Fibroblast of gingiva (primary cell): ENCODE measurements at places on chromosomes 2 and 18.
A peak's percentile ranks its signal among the peaks of the same experiment; 100 is the strongest.

DNA sequence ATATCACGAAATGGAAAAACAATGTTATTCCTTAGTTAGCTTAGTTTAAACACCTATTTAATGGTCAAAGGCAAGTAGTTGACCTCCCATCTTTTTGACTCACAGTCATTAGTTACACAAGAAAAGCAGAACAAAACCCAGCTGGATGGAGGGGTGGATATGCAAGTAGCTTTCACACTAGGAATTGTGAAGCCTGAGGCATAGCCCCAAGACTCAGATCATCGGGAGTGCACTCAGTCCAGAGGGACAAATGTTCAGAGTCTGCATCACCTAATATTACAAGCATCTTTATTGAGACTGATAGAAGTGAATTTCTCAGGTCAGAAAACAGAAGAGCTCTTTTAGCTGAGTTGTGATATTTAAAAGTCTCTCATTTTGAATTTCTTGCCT, 15.5 kb upstream of the CPS1 start:
- peak; percentile 5 for DNase-seq

- no peak for DNase-seq
Measured at GRCh38 chr2:154771664-154772284, 73.3 kb downstream of the KCNJ3 start.

DNA sequence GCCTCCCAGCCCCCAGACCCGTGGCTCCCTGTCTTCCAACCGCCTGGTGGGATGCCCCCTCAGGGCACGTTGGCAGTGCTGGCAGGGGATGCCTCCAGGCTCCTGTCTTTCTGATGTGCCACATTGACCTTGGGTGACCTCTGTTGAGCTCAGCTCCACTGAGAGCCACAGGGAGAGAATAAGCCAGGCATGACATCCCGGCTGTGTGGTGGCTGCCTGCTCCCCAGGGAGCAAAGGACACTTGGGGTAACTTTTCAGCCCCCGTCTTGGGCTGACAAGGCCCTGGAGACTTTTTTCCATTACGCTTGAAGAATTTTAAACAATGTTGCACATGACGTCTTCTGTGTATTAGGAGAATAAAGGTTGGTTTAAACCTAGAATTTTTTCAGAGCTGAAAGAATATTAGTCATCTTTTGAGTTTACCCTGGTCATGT, 246.0 kb downstream of the TSN start:
- DNase-seq, result no peak

DNA sequence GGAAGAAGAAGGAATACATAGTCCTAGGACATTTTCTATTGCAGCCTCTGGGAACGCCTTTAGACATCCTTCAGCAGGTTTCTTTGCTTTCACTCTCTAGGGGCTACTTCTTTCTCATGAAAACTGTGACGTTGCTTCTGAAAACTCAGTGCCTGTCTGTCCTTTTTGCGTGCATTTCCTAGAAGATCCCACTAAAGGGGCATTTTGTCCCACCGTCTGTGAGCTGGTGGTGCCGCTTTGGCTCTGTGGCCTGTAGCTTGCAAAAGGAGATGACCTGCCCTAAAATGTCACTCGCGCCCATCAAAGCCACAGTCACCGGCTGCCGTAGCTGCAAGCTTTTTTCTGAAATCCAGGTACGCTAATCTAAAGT, 579 bp downstream of the STAT4 start:
- DNase-seq, result no peak

- DNase-seq, result no peak
Measured at GRCh38 chr2:210262036-210262435, 36.8 kb upstream of the ACADL start.

- DNase-seq, result no peak
Measured at GRCh38 chr2:45448217-45448616, 162.8 kb downstream of the SRBD1 start.

DNA sequence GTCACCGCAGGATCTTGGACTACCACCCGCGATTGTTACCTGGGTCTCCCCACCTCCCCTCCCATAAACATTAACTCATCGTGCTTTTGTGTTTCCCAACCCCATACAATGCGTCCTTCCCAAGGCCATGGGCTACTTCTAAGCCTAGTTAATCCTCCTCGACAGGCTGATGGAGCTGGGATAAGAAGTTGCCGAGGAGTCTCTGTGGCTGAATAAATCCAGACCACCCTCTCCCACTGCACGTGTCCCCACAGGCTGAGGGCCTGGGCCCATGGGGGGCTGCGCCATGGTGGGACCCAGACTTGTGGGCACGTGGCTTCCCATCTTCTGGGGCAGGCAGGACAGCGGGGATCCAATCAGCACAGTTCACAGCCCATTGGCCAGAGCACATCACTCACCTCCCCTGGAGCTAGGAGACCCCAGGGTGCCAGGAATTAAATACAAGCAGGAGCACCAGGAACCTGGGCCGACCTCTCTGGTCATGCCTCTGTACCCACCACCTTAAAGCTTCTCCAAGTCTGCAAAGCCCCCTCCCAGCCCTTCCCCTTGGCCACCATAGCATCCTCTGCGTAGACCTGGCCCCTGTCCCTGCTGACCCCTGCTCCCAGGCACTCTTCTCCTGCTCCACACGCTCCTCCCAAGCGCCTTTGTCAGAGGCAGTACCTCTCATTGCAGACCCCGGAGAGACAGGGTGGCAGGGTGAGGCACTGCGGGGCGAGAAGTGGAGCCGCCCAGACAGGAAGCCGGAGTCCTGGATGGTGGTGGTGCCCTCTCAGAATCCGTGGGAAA, 51.0 kb upstream of the ID2 start:
- no peak for DNase-seq

DNA sequence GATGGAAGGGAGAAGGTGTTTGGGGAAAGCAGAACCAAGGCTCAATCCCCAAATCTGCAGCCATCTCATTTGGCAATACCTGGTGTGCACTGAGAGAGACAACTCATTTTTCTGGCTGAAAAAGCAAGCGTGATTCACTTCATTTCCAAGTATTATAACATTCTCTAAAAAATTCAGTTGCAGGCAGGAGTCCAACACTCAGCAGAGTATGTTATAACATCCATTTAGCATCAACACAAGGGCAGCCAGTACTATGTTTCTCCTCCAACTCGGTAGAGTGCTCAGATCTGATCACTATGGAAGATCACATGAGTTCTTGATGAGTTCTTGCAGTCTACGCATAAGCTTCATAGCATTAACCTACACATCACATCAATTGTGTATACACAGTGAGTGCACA, 99.4 kb upstream of the PID1 start:
- DNase-seq, result peak; percentile 52

- DNase-seq, result no peak
Measured at GRCh38 chr2:9796056-9797010, 46.9 kb upstream of the TAF1B start.

GRCh38 chr2:134277223-134277622, 23.4 kb downstream of the MGAT5 start:
- no peak for DNase-seq

GRCh38 chr2:28336982-28337627, 55.6 kb upstream of the FOSL2 start:
- DNase-seq, result no peak

DNA sequence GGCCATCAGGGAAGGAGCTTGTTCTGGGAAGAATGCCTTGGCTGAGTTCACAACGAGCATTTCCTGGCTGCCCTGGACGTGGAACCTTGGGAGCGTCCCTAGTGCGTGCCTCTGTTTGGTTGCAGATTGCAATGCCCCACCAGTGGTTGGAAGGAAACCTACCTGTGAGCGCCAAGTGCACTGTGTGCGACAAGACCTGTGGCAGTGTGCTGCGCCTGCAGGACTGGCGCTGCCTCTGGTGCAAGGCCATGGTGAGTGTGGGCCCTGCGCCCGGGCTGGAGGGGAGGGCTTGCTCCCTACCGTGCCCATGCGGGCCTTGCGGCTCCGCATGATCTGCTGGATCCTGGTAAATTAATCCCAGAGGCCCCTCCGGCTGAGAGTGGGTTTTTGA, 81.9 kb downstream of the DGKD start:
- DNase-seq, result no peak

DNA sequence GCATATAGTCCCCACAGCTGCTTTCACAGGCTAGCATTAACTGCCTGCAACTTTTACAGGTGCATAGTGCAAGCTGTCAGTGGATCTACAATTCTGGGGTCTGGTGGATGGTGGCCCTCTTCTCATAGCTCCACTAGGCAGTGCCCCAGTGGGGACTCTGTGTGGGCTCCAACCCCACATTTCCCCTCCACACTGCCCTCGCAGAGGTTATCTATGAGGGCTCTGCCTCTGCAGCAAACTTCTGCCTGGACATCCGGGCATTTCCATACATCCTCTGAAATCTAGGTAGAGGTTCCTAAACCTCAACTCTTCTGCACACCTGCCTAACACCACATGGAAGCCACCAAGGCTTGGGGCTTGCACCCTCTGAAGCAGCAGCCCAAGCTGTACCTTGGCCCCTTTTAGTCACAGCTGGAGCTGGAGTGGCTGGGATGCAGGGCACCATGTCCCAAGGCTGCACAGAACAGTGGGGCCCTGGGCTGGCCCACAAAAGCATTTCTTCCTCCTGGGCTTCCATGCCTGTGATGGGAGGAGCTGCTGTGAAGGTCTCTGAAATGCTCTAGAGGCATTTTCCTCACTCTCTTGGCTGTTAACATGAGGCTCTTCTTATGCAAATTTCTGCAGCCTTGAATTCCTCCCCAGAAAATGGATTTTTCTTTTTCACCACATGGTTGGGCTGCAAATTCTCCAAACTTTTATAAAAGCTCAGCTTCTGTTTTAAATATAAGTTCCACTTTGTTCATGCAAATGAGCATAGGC, 59.3 kb downstream of the KDM3A start:
- DNase-seq, result no peak

- peak; percentile 62 for DNase-seq
Measured at GRCh38 chr2:85750587-85751575, 2.9 kb upstream of the ATOH8 start.

DNA sequence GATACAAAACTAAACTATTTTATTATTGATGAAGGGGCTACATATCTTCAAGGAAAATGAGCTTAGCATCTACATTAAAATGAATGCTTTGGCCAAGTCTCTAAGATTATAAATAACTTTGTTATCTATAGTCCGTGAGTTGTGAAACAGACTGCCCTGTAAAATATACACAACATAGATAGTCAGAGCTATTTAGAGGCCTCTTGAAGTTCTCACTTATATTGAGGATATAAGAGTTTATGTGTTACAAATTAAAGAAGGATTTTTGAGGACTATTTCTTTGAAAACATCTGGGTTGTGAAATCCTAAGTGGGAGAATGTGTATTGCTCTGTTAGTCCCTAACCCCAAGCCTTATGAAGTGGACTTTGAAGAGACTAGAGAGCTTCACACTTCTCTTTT, 292.0 kb upstream of the CDH2 start:
- DNase-seq, result no peak

DNA sequence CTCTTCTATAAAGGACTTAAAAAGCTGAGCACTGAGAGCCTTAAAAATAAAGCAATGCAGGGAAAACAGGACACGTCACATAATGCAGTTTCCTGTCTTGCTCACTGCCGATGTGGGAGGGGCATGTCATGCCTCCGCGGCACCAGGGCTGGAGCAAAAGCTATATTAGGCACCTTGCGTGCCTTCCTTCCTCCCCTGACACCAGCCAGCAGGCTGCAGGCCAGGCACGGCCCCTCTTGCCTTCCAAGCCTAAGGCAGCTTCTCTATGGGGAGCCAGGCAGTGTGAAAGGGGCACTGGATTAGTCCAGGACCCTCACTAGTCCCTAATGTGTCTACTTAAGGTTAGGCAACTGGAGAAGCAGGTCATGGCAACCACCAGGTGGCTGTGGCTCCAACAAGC, 26.3 kb downstream of the MRPL35 start:
- no peak for DNase-seq

- no peak for DNase-seq
Measured at GRCh38 chr2:230449901-230450467, 34.0 kb downstream of the SP100 start.

DNA sequence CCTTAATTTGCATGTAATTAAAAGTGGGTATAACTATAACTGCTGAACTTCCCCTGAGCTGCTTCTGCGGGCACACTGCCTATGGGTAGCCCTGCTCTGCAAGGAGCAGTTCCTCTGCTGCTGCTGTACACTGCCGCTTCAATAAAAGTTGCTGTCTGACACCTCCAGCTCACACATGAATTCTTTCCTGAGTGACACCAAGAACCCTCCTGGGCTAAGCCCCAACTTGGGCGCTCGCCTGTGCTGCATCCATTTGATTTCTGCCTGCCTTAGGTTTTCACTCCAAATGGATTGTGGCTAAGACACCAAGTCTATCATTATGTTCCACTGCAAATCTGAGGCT, 215.7 kb downstream of the ANAPC1 start:
- DNase-seq, result no peak

DNA sequence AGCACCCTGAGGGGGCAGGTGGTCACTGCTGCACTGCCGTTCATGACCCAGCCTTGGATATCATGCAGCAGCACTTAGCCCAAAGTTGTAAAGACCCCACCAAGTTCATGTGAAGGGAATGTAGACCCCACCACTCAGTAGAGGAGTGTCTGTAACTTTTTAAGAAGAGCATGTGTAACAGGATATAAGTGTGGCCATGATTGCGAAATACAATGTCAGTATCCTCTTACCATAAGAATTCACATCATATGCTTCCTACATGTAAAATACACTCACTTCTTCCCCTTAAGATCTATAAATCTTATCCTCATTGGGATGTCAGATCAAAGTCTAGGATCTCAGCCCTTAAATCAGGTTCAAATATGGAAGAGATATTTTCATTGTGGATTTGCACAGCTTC, 276.9 kb downstream of the PTPRM start:
- DNase-seq, result peak; percentile 54

- DNase-seq, result no peak
Measured at GRCh38 chr18:3758531-3758930, 308.6 kb downstream of the TGIF1 start.

DNA sequence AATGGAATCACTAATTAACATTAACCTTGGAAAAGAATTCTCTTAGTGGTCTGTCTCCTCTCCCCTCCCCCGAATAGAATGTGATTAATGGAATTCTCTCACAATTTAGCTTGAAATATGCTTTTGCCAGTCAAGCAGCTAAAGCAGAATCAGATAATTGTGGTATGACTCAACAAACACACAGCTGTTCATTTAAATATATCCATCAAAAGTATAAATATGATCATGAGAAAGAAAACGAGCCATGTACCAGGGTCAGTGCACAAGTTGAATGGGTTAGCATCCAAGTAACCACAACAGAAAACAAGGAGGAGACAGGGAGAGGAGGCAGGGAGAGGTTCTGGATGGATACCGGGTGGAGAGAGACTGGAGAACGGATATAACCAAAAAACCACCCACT, 66.9 kb downstream of the ACVR1 start:
- DNase-seq, result no peak

DNA sequence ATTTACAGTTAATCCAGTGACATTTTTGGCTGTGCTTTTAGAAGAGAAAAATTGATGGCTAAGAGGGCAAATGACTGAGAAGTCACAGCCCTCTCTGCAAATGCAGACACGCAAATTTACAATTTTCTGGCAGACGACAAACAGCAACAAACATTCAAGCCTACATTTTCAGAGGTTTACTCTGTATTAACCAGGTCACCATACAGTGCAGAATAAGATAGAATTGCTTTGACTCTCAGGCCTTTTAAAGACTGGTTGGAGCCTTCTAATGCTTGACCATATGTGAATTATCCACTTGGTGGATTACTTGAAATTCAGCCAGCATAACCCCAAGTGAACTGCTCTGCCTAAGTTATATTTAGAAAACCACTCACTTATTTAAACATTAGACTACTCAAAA, 280.9 kb upstream of the STON1 start:
- peak; percentile 52 for DNase-seq

GRCh38 chr2:48328942-48329723, 200.8 kb upstream of the STON1 start:
- no peak for DNase-seq

- DNase-seq, result no peak
Measured at GRCh38 chr2:236666646-236667204, 97.1 kb downstream of the ACKR3 start.
